ENCODE measurements at places on chromosomes 2 and 18. TPM values are rescaled to one million over a fixed set of nuclear protein-coding genes. Genes with fewer than 3 reads are reported as not detected.
A peak's percentile ranks its signal among the peaks of the same experiment; 100 is the strongest.

- DNase-seq = peak; percentile 49
These were observed 470.2 kb downstream of the TXNL1 start for GRCh38 chr18:56168049-56168781.

DNA sequence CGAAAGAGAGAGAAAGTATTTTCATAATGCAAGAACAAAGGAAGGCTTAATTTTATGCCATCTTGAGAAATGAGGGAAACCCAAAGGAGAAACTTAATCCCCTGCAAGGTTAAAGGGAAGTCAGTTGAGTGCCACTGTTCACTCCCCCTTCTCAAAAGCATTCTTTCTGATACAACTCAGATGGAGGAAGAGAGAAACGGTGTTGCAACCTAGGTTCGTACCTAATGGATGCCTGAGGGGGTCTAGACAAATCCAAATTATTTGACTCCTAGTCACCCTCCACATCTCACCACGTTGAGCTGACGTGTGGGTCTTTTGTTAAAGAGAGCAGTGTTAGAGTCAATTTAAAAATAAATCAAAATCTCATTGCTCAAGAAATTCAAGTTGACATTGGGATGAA lies 52.6 kb upstream of the UNC80 start:
- no peak for DNase-seq

- DNase-seq = no peak
These were observed 135.9 kb downstream of the RHBDD1 start for GRCh38 chr2:226971770-226972169.

- DNase-seq = peak; percentile 92
These were observed 598 bp upstream of the WBP1 start for GRCh38 chr2:74457549-74458131.

- DNase-seq = no peak
These were observed 382.6 kb upstream of the CDH2 start for GRCh38 chr18:28559511-28559910.

DNA sequence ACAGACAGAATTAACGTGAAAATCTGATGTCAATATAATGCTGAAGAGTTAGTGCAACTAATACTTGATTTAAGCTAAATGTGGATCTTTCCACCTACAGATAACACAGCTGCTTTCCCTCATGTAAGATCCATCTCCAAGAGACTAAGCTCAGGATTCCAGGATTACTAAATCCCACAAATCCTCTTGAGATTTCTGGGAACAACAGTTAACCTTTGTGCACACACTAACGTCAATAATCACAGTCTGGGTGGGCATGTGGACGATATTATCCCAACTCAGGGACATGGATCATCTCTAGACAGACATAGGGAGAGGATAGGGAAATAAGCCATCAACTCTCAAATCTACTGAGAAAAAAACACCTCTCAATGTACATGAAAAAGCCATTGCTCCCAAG lies 432.6 kb downstream of the SATB2 start:
- no peak for DNase-seq

DNA sequence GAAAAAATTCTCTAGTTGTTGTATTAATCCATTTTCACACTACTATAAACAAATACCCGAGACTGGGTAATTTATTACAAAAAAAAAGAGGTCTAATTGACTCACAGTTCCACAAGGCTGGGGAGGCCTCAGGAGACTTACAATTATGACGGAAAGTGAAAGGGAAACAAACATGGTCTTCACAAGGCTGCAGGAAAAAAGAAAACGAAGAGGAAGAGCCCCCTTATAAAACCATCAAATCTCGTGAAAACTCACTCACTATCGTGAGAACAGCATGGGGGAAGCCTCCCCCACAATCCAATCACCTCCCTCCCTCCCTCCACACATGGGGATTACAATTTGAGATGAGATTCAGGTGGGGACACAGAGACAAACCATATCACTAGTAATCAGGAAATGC lies 61.7 kb upstream of the SPTBN1 start:
- no peak for DNase-seq

TSPYL6 gene
- not detected for total RNA-seq

DNA sequence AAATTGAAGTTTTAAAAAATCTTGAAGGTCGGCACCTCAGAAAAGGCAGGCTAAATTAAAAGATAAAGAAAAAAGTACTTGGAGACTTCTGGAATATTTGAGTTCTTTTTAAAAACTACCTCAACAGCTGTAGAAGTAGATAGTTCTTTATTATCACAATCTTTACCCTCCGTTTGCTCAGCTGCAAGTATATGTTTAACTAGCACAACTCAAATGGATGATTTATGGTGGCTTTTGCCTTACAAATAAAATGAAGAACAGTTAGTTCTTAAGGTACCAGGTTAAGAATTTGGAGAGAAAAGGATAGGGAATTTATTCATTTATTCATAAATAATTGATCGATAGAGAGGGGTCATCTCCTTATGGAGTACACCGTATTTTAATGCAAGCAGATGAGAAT lies 237.6 kb upstream of the FOSL2 start:
- DNase-seq = no peak
